Activated naive CD8-positive, alpha-beta T cell treated with anti-CD3 and anti-CD28 coated beads for 36 hours (primary cell): ENCODE measurements at places on chromosomes 2 and 18. TPM values are rescaled to one million over a fixed set of nuclear protein-coding genes. Genes with fewer than 3 reads are reported as not detected.

GRCh38 chr18:77617694-77618093, 368.0 kb downstream of the GALR1 start:
- DNase-seq: no peak

DNA sequence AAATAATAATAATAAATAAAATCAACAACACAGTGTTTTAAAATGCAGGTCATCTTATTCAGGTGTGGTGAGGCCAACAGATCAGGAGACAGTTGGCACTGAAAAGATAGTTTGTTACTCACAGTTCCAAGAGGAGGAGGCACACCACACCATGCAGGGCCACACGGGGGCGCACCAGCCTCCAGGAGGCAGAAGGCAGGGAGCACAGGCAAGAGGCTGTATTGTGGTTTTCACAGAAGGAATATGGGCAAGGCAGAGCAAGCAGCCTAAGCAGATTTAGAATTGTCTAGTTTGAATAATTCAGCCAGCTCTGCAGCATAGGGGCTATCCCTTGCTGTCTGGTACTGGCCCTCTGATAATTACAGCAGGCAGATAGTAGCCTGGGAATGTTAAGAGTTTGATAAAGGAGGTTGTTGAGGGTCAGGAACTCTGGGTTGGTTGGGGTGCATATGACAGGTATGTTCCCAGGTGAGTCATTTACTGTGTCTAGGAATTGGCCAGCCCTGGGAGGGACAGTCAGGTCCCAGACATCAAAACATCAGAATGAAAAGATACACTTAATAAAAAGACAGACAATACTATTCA, 31.3 kb downstream of the KIAA2012 start:
- DNase-seq: peak; percentile 56

GRCh38 chr2:160932960-160933359, 227.3 kb upstream of the TANK start:
- no peak for DNase-seq

Gene SPDYA
- total RNA-seq: 0.85 TPM

Gene INHBB
- total RNA-seq: not detected

DNA sequence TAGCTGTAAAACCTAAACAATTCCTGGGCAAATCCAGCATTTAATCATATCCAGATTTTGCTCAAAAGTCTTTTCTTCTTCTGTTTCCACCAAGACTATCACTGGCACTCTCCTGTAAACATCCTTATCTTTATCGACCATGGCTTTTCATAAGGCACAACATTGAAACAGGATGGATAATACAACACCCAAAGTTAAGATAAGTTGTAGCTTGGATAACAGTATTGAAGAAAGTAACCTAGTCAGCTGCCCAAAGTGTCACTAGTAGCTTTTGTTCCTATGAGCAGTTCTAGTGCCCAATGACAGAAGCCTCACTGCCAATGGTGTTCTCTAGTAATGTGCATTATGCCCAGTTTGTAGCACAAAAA, 22.3 kb downstream of the CCBE1 start:
- DNase-seq: no peak

DNA sequence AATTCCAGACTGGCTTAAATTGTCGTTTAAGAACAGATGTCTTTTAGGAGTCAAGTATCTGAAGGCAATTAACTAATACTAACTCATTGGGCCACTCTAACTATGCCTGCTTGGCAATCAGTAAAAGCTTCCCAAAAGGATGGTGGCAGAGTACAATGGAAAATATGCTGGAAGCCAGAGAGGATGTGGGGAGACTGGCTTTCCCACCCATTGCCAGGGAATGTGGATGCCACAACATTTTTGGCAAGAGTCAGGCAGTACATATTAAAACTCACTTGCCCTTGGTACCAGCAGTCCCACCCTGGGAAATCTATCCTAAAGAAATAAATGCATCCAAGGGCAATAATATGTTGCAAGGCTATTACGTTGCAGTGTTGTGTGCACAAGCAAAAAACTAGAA, 74.0 kb upstream of the FZD7 start:
- DNase-seq: no peak

GRCh38 chr2:1894578-1894977, 150.3 kb upstream of the PXDN start:
- no peak for DNase-seq

Gene LIMS3
- 0.82 TPM for total RNA-seq

DNA sequence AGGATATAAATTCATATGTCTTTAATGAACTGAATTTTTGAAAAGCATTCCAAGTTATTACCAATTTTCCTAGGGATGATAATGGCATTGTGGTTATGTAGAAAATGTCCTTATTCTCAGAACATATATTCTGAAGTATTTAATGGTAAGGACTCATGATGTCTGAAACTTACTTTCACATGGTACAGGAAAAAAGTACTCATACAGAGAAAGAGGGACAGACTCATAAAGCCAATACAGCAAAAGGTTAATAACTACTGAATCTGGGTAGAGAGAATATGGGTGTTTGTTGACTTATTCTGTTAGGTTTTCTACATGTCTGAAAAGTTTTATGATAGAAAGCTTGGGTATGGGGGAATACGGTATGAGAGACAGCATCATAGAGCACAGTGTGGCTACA, 84.3 kb upstream of the SERTAD2 start:
- DNase-seq: no peak

DNA sequence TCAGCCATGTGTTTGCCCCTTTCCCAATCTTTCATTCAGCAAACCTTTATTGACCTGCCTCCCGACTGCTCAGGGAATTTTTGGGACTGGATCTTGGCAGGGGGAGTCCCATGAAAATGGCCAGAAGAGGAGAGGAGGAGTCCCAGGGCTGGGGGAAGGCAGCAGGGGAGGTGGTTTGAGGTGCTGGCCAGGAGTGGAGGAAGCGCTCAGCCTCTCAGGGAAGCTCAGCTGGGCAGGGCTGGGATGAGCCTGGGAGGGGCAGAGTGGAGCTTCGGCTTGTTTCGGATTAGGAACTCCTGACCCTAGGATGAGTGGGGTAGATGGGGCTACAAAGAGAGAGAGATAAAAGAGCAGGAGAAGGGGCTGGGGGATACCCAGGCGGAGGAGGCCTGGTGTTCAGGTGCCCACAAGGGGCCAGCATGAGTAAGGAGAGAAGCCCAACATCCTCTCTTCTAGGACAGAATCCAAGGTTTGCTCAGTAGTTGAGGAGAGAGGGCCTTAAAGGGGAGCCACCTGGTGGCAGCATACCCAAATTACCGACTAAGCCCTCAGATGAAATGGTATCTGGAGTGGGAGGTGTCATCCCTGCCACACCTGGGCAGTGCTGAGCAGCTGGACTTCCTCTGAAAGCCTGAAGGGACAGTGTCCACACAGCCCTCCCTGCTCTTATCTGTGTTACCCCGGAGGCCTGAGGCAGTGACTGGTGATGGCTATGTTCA, 91.1 kb downstream of the INHBB start:
- DNase-seq: peak; percentile 22

- no peak for DNase-seq
These were observed 30.5 kb downstream of the NAB1 start for GRCh38 chr2:190679391-190679790.

Gene CAVIN2
- not detected for total RNA-seq

DNA sequence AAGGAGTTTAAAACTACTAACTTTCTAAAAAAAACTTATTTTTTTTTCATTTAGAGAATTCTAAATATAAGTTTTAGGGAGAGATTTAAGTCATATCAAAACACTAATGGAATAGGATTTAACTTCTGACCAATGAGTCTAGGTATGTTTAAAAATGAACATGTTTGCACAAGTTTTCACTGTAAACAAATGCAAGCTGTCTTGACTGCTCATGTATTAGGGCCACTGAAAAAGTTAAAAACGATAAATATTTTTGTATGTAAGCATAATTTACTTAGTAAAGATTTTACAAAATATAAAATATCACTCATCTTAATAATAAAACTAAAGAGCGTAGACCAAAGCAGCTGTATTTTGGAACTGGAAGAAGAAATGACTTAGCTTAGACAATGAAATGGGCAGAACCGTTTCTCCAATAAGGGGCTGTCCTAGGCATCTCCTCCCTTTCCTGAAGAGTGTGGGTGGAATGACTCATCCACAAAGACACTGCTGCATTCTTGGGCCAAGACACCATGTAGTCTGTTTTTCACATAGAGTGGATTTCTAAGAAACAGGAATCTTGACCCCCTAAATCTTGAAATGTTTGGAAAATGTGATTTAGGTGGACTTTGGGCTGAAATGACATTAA, 118.8 kb downstream of the MEP1B start:
- no peak for DNase-seq

Gene FZD7
- 0.52 TPM for total RNA-seq

Gene CLEC4F
- total RNA-seq: not detected

Gene SUMO1
- total RNA-seq: 126 TPM

Gene SPP2
- not detected for total RNA-seq

- DNase-seq: no peak
These were observed 16.2 kb downstream of the TOGARAM2 start for GRCh38 chr2:28997237-28997846.

- DNase-seq: no peak
These were observed 550.7 kb downstream of the THSD7B start for GRCh38 chr2:137316075-137316474.

GRCh38 chr18:34261865-34262780, 37.4 kb upstream of the NOL4 start:
- DNase-seq: no peak

DNA sequence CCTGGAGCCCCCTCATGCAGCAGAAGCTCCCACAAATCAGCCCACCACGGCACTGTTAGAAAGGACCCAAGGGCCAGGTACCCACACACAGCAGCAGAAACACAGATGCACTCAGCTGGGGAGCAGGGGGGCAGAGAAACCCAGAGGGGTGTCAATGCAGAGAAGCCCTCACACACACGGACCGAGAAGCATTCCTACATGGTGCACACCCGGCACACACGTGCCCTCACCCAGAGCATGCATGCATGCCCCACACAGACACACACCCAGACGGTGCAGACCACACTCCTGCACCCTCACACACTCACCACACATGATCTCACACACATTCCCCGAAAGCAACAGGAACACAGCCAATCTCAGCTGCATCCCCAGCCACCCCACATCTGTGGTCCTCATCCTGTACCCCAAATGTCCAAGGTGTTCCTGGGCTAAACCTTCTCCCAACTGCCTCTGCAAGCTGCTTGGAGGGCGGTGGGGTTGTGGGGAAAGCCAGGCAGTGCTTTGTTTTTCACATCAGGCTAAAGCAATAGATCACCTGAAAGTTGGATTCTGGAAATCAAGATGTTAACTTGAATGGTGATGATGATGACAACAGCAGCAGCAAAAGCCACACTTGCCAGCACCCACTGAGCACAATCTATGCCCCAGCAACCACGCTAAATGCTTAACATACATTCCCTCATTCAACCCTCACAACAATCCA, 102.3 kb downstream of the ZFP36L2 start:
- no peak for DNase-seq

Gene CIB4
- total RNA-seq: not detected

GRCh38 chr2:85288244-85288725, 39.5 kb downstream of the TGOLN2 start:
- no peak for DNase-seq

DNA sequence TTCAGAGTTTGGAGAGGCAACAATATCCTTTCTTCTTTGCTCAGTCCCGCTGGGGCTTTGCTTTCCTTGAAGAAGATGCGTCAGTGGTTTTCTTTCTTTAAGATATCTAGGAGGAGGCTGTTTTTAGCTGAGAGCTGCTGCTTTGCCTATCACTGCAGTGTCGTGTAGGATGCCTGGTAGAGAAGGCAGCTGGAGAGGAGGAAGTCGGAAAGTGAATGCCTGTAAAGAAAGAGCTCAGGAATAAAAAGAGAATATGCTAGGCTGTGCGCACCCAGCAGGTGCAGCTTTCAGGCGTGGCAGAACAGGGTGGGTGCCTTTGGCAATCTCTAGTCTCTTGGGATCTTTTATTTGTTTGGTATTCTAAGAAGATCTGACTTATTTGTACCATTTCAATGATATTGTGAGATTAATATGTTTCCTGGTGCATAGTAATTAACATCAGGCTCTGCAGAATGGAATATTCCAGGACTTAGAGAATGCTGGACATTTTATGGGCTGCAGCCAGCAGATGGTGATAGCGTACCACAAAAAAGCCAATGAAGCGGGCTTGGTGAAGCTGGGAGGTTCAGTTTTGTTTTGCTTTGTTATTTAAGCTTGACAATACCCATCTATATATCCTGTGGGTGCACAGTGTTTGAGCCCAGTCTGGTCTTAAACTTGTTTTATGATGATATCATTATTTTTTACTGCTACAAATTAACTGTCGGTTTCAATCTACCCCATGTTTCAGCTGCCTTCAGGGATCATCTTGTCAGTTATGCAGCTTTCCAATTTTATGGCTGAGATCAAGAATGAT, 34.9 kb downstream of the CAVIN2 start:
- DNase-seq: peak; percentile 26

Gene ANKAR
- total RNA-seq: 2.4 TPM

- no peak for DNase-seq
These were observed 124.5 kb upstream of the CDC42EP3 start for GRCh38 chr2:37795938-37796337.

GRCh38 chr2:98172150-98172765, 85.3 kb downstream of the VWA3B start:
- no peak for DNase-seq

Gene DTNA
- total RNA-seq: 0.66 TPM

DNA sequence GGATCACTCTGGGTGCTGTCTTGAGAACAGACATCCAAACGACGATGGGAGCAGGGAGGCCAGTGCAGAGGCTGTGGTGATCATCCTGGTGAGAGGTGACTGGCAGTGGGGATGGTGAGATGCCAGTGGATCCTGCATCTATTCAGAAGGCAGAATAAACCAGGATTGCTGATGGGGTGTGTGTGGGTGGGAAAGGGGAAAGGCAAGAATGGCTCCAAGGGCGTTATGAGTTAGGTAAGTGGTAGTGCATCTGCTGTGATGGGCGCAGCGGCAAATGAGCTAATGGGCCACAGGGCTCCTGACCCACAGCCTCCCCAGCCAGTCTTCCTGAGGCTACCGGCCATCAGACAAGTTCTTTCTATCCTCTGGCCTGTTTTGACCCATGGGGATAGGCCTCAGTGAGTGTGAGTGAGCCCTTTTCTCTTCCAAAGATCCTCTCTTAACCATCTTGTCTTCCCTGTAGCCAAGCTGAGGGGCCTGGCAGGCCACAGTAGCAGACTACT, 29.6 kb downstream of the SERTAD2 start:
- DNase-seq: no peak

DNA sequence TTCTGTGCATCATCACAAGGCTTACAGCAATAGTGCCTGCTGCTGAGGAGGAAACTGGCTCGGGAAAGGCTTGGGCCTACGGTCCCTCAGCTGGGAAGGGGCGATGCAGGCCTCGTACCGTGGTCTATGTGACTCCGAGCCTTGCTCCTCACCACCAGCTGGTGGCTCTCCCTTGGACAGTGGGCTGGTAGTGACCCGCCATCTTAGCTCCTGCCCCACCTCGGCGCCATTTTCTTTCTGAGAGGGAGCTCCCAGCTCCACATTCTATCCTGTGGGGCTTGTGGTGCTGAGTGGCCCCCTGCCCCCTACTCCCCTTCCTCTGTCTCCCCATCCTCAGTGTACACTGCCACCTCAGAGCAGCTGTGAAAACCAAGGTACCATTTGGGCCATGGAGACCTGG, 255.7 kb downstream of the KLHL29 start:
- DNase-seq: no peak

- DNase-seq: no peak
These were observed 126.3 kb downstream of the NRP2 start for GRCh38 chr2:205808486-205809121.

- DNase-seq: no peak
These were observed 101.7 kb upstream of the ALPP start for GRCh38 chr2:232276733-232277313.
